Lower lobe of right lung (tissue), 2 donors: ENCODE measurements at places on chromosomes 12 and 14. TPM values are rescaled to one million over a fixed set of nuclear protein-coding genes. Genes with fewer than 3 reads are reported as not detected.

Gene NUAK1
- 17.5 TPM for total RNA-seq

- no peak for DNase-seq
Observed at GRCh38 chr14:29111554-29111953, 345.0 kb downstream of the FOXG1 start.

DNA sequence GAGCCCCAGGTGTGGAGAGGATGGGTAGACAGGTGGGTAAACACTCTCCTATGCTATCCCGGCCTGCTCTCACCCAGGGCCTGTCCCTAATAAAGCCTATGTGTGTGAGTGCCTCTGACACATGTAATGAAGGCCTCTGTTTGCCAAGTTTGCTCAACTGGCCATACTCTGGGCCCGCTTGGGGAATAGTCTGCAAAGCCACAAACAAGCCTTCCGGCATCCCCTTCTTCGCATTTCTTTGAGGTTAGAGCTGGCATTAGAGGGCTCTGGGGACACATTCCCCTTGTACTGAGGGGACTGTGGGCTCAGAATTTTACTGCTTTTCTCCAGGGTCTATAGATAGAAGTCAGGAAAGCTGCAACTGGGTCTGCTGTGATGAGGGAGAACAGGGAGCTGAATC, 240.5 kb downstream of the C12orf75 start:
- DNase-seq: no peak

DNA sequence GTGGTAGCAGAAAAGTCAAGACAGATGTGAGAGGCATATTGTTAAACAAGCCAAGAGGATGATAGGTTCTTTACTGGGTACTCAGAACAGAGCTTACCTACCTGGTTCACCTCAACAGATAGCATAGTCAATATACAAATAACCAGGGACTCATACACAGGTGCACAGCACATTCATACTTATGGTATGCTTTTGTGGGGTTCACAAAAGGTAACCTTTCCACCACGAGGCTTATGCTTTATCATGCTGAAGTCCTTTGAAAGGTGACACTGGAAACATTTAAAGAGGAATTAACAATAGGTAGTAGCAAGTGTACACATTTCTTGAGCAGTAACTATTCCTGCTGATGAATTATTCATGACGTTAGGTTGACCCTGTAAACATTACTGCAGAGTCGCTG, 42.2 kb upstream of the MBIP start:
- DNase-seq: no peak

- no peak for DNase-seq
Observed at GRCh38 chr14:74737753-74738325, 24.9 kb downstream of the FCF1 start.

GRCh38 chr12:100493396-100494012, 19.8 kb downstream of the NR1H4 start:
- no peak for DNase-seq

- DNase-seq: no peak
Observed at GRCh38 chr14:72663076-72663487, 230.8 kb downstream of the DPF3 start.
